Panc1 (cell line): ENCODE measurements at places on chromosomes 11 and 22. TPM values are rescaled to one million over a fixed set of nuclear protein-coding genes. Genes with fewer than 3 reads are reported as not detected.
A peak's percentile ranks its signal among the peaks of the same experiment; 100 is the strongest.

GRCh38 chr11:85767246-85767945 is 43.5 kb downstream of the SYTL2 start:
- DNase-seq = no peak

GRCh38 chr11:34263441-34264091 is 94.2 kb downstream of the ABTB2 start:
- DNase-seq = peak; percentile 81

DNA sequence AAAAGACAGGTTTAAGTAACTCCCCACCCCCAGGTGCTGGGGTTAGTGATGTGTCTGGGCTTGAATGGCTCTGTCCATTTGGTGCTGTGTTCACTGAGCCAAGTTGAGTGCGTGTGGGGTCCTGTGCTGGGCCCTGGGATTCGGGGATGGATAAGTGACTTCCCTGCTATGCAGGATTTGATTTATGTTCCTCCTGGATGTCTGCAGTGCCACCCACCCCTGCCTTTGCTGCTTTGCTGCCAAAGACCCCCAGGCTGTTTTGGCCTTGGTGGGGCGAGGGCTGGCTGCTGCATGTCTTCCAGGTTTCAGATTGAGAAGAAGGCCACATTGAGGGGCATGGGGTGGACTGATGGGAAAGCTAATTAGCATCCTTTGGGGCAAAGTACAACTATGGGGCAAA is 77.9 kb upstream of the PARVG start:
- DNase-seq = no peak

MPZL3 gene
- total RNA-seq = 1.0 TPM

DNA sequence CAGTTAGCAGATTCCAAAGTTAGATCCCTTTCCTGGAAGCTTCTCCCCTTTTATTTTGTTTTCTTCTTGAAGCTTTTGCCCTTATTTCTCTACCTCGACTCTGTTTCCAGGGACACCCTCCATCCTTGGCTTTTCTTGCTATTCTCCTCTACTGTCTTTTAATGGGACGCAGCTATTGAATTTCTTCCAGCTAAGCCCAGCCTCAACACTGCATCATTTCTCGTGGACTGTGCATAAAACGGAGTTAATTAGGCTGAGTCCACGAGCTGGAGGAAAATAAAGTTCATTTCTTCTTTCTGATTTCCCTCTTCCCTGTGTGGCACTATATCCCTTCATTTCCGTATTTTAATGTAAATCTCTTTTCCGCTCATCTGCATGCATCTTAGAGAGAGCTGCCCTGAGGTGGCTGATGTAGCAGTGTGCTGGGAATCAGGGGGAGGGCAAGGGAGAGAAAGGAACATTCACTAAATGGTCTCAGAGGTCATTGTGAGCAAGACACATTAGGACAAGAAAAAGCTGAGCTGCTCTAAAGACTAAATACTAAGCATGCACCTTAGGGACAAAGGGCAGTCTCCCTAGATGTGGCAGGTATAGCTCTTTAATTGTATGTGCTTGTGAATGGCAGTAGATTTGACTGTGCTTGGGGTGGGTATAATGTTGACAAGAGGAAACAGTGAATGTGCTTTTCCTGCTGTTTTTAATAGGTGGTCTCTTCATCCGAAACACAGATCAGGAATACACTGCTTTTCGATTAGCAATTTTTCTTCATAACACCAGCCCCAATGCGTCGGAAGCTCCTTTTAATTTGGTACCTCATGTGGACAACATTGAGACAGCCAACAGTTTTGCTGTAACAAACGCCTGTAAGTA is 1.9 kb downstream of the GRIA4 start:
- DNase-seq = no peak

GRCh38 chr11:131186629-131187101 is 183.8 kb upstream of the NTM start:
- no peak for DNase-seq

CRKL gene
- 59.4 TPM for total RNA-seq

PRRG4 gene
- total RNA-seq = 0.87 TPM

MS4A8 gene
- not detected for total RNA-seq

ADM gene
- total RNA-seq = 263 TPM
